SW480 (cell line): ENCODE measurements at places on chromosomes 7 and 10.

- no peak for DNase-seq
Measured at GRCh38 chr7:570801-571070, 51.1 kb upstream of the PDGFA start.

GRCh38 chr7:71633551-71634008 lies 501.6 kb downstream of the GALNT17 start:
- peak; percentile 81 for DNase-seq

DNA sequence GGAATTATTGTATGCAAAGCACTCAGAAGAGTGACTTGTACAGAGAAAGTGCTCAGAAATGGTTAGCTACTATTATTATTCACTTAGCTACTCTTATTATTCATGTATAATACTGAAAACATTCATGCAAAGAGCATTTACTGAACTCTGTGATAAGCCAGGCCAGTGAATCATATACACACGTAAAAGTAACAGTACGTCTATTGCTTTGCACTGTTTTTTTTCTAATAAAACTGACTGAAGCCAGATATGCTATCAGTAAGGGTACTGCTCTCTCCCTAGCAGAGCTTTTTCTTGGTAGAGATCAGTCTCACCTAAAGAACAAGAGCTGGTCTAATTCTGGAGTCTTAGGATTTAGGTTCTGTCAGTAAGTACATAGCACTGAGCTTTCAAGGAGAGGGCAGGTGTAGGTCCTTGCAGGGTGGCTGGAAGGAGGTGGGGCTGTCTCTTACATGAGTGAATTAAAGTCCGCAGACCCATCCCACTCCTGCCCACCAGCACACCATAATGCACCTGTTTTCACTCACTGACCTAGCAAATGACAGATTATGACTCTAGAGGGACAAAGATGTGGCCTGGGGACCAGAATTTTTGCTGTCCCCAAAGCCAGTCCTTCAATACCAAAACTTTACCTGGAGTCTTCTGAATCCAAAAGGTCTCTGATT lies 145.9 kb downstream of the ARID5B start:
- no peak for DNase-seq

DNA sequence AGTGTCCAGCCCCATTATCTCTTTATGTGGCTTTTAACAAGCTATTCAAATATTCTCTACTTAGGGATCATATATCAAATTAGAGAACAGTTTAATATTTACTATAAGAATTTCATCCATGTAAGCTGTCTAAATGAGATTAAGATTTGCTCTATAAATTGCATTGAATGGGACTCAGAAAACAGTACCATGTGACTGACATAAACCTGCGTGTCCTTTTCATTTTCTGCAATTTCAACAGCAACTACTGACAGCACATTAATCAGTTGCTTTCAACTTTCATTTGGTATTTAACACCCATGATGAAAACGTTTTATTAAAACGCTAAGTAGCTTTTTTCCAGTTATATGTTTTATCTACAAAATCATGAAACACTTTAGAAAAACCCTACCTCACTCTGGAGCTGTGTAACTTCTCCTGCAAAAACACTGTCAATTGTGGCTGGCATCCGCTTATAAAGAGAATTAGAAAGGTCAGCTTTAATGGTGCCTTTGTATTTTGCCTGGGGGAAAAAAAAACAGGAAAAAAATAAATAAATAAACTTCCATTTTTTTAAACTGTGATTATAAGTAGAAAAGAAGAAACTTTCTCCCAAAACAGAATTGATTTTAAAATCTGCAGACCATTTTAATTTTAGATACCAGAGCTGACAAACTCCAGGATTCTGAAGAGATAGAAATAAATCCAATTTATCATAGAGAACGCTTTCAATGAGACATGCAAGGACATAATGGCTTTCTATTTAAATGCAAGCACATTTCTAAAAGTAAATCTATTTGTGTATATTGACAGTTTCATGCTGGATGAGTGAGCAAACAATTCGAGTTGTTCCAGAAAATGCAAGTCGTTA lies 9.2 kb downstream of the NEBL start:
- no peak for DNase-seq

DNA sequence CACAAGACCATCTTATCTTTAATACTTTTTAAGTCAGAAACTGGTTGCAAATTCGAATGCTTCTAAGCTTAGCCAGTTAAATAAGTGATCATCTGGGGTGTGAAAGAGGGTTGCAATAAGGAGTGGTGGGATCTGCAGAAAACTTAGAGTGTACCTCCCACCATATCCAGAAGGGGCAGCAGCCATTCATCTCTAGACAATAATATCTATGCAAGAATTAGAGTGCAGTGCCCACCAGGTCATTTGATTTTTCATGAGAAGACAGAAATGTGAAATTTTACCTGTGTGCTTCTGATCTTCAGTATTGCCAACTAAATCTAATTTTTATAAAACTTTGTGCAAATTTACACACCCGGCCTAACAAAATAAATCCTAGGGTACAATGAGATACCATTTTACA lies 127.2 kb upstream of the SP4 start:
- no peak for DNase-seq
